ENCODE measurements at places on chromosomes 2 and 18.

- no peak for DNase-seq
These were observed 38.5 kb upstream of the KLF11 start for GRCh38 chr2:10004836-10005235.

GRCh38 chr2:108266218-108266617 lies 22.5 kb upstream of the SULT1C2 start:
- no peak for DNase-seq

- no peak for DNase-seq
These were observed 157.7 kb downstream of the HNMT start for GRCh38 chr2:138121666-138122661.

GRCh38 chr2:16855183-16855582 lies 189.5 kb upstream of the CYRIA start:
- DNase-seq: no peak

DNA sequence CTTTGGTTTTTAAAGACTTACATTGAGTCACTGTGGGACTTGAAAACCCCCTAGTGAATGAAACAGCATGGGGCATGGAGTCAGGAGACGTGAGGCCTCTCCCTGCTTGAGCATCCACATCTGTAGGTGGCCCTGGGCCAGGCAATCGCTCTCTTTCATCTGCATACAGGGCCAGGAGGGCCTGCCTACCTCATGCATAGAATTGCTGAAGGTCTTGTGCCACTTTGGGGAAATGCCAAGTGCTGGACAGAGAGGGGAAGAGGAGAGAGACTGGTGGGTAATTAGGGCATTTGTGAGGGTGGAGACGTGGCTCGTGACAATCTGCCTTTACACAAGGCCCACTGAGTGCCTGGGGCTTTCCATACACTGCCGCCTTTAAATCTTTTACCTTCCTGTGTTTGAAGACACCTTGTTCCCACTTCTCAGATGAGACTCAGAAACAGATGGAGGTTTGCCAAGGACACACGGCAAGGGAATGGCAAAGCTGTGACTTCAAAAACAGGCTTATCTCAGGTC lies 322.2 kb upstream of the HS6ST1 start:
- no peak for DNase-seq

DNA sequence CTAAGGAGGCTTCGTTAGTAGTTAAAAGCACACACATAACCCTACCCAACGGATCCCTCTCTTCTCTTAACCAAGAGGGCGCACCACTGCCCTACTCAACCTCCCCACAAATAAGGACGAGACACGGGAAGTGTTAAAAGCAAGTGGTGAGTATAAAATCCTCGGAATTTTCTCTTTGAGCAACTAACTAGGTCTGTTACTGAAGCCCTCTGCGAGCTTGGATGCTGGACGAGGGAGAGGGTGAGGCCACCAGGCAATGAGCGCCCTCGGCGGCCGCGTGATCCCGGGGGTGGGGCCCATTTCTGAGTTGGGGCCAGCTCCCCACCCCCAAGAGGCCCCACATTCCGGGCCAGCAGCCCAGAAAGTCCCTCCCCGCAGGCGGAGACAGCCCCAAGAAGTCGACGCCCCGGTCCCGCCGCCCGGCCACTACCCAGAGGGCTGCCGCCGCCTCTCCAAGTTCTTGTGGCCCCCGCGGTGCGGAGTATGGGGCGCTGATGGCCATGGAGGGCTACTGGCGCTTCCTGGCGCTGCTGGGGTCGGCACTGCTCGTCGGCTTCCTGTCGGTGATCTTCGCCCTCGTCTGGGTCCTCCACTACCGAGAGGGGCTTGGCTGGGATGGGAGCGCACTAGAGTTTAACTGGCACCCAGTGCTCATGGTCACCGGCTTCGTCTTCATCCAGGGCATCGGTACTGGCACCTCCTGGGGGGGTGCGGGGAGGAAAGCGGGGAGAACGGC lies at the start of gene CYBRD1:
CYBRD1 (plus strand) TSS at position 423 of the 736 bp plus-strand sequence; CDS start at position 495, 72 bp downstream.
- no peak for DNase-seq

DNA sequence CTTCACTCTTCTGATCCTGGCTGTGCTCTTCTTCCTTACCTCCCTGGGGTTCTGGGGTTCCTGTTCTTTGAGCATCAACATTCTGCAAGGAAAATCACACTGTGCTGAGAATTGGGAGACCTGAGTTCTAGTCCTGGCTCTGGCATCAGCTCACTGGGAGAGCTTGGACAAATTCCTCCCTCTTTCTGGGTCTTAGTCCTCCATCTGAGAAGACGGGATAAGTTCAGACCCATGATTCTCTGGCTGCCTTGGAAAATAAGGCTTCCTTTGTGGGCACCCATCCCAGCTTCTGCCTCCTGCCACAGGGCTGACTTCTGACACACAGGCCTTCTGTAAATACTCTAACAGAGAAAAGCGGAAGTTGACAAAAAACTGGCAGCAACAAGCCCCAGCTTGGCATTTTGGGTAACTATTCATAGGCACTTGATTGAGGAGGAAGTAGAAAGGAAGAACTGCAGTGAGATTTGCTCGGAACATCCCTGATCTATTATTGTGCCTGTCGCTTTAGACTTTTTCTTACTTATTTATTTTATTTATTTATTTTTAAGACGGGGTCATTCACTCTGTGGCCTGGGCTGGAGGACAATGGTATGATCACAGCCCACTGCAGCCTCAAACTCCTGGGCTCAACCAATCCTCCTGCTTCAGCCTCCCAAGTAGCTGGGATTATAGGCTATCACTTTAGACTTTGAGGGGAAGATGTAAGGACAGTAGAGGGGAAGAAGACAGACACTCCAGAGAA lies 7.9 kb downstream of the PCBP1 start:
- peak; percentile 66 for DNase-seq

- no peak for DNase-seq
These were observed 41.5 kb downstream of the TANC1 start for GRCh38 chr2:159009940-159010339.

GRCh38 chr2:237982039-237982725 lies 15.4 kb downstream of the UBE2F start:
- DNase-seq: no peak

GRCh38 chr18:8816220-8816619 lies 110.9 kb downstream of the MTCL1 start:
- DNase-seq: no peak

DNA sequence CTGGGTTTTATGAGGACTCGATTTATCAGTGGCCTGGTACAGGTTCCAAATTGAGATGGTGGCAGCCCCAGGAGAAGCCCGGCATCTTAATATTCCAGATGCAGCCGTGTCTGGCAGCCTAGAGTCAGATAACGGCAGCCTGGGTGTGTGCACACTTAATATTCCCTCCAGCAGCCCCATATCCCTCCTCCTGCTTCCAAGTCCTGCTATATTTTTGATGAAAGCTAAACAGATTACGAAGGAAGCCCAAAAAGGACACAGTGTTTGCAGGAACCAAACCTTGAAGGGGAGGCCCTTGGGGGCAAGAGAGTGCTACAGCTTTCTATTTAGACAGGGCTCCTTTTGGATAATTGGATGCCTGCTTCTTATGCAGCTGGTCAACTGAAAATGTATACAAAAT lies 25.1 kb upstream of the ALK start:
- no peak for DNase-seq

Measured in CD4-positive, alpha-beta T cell treated with Interleukin-17A for 4 hours (primary cell).